ENCODE measurements at places on chromosomes 5 and 9.

DNA sequence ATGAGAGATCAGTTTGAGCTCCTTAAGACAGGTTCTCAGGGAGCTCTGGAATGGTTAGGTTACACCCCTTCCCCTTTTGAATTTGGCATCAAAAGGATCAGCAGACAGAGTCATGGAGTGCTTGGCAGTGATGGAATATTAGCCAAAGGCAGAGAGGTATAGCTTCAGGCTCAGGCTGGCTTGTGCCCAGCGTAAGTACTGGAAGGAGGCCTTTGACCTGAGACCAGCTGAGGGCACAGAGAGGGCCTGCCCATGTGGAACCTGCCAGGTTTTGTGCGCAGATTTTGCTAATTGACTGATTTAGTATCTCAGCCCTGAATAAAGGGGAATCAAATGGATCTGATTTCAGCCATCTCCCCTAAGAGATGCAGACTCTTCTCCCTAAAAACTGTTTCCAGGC is 81.5 kb downstream of the RGS3 start:
- no peak for DNase-seq

- DNase-seq, result no peak
Measured at GRCh38 chr9:134695144-134695543, 53.5 kb downstream of the COL5A1 start.

- DNase-seq, result no peak
Measured at GRCh38 chr5:5326115-5326758, 96.2 kb upstream of the ICE1 start.

DNA sequence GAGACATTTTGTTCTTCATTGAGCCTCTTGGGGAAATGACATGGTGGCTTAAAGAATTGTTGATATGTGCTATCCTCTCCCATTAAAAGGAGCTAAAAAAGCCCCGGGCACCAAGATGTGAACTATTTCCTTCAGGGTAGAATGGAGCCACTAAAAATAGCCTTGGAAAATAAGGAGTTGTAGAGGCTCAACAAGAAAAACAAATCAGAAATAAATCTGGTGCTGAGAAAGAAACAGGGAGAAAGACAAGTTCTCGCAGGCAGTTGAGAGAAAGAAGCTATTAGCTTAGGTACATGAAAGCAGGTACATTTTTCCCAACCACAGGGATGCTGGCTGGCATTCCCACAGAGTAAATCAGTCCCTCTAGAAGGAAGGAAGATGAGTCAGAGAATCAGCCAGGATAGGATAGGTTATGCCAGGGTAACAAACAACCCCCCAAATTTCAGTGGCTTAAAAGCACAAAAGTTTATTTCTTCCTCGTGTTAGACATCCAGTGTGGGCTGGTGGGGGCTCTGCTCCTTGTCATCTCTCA is 134.6 kb upstream of the ADRA1B start:
- peak; percentile 79 for DNase-seq

DNA sequence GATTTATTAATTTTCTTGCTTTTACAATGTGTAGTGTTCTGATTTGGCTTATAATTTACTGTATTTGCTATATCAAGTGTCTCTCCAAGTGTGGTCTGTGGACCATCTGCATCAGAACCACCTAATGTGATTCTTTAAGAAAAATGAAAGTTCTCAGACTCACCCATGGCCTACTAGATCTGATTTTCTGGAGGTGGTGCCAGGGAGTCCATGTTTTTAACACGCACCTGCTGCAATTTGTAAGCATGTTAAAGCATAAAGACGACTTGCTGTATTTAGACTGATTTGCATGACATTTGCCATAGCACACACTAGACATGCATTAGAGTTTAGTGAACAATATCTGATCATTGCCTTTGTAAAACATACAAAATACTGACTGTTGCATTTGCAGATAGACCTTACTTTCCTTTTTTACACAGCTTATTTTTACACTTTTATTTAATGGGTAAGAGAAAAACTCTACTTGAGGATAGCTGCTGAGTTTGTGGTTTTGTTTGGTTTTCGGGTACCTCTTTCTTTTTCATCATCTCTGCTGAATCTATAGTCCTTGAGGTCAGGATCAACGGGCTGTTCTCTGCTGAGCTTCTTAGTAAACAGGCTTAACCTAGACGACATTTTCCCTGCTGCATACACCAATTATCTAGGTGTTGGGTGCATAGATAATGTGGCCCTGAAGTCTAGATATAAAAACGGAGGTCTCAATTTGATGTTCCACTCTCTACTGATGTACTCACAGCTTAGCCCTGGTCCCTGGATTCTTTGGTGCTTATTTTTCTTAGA is 138.0 kb upstream of the ZNF366 start:
- DNase-seq, result no peak

Data from RWPE1 (cell line).